Stimulated activated CD8-positive, alpha-beta memory T cell treated with anti-CD3 and anti-CD28 coated beads, Interleukin-2, amount 100 ng/mL, for 48 hours (primary cell): ENCODE measurements at places on chromosomes 5 and 9.

GRCh38 chr9:93133681-93134014 is 403 bp downstream of the NINJ1 start:
- peak; percentile 52 for DNase-seq

DNA sequence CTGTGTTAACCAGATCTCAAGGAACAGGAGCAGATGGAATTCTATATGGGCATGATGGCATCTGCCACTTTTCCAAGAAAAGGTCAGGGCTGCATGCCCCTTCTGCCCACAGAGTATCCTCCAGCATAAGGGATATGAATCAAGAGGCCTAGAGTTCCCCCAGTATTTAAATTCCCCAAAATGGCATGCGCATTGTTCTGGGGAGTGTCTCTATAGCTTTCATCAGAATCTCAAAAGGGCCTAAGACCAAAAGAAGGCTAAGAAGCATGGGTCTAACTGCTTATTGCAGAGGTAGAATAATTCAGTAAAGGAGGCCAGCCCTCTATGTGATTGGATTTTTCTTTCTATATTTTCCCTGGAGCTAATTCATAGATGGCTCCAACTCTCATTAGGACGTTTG is 114.2 kb upstream of the SPIN1 start:
- no peak for DNase-seq

DNA sequence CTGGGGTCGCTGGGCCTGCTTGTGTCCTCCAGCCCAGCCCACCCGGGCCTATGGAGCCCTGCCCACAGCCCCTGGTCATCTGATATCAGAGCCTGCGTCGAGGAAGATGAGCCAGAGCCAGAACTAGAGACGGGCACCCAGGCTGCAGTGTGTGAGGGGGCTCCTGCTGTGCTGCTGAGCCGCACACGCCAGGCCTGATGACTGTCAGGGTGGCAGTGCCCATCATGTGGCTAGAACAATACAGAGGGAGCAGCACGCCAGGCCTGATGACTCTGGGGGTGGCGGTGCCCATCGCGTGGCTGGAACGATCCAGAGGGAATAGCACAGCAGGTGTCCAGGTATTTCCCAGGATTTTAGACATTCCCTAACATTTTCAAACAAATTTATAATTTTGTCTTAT is 9.2 kb upstream of the LRRC14B start:
- DNase-seq: no peak

DNA sequence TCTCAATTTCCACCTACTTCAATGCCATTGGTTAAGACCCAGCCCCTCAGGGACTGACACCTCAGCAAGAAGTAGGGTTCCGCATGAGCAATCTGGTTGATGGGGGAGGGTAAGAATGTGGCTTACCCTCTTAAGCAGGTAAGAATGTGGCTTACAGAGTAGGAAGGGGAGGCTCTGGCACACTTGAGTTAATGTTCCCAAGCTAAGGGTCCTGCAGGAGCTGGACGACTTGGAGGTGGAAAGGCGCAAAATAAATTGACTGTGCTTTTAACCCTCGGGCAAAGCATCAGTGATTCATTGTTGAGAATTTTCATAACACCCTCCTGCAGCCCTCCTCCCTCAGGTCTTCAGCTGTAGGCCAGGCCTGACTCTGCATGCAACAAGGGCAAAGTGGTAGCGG is 24.9 kb upstream of the ADRA1B start:
- no peak for DNase-seq

DNA sequence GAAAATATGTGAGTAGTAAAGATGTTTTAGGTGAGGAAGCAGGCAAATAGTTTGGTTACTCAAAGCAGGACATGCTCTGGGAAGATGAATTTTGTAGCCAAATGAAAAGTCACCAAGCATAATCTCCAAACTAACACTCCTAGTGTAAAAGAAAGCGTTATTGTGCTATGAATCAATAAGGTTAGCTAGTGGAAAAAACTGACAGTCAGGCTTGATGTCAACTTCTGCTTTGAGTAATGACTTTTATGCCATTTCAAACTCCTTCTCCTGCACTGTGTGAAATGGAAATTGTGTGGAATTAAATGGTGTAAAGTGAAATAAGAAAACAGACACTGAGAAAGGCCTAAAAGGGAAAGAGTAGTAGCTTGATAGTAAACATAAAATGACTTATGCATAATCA is 637.2 kb upstream of the DMAC1 start:
- DNase-seq: no peak

DNA sequence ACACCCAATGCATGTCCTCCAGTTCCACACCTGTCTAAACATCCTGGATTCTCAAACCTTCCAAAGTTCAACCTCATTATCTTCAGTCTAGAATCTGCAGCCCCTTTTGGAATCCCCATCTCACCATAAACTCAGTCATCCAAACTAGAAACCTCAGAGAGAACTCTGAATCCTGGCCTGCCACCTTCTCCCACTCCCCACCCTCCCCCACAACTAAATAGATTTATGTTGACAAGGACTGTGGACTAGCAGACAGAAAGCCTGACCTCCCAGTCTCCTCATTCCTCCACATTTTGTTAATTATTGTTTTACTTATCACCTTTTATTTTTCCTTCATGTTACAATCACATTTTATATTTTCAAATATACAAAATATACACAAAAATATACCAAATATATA is 76.6 kb downstream of the MEF2C start:
- no peak for DNase-seq

DNA sequence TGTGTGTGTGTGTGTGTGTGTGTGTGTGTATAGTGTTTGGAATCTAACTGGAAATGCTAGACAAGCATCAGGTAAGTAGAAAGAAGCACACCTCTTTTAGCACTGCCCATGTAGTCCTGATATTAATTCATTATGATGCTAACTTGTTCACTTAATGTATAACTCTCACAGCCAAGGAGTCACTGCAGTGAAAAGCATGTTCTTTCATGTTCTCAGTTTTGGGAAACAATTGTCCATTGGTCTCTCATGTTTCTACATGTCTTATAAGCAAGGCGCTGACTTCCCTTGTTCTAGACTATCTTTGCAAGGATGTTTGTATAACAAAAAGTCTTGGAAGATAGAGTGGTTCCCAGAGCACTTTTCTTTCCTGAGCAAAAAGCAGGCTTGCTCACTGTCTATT is 148.8 kb upstream of the TNPO1 start:
- DNase-seq: no peak

DNA sequence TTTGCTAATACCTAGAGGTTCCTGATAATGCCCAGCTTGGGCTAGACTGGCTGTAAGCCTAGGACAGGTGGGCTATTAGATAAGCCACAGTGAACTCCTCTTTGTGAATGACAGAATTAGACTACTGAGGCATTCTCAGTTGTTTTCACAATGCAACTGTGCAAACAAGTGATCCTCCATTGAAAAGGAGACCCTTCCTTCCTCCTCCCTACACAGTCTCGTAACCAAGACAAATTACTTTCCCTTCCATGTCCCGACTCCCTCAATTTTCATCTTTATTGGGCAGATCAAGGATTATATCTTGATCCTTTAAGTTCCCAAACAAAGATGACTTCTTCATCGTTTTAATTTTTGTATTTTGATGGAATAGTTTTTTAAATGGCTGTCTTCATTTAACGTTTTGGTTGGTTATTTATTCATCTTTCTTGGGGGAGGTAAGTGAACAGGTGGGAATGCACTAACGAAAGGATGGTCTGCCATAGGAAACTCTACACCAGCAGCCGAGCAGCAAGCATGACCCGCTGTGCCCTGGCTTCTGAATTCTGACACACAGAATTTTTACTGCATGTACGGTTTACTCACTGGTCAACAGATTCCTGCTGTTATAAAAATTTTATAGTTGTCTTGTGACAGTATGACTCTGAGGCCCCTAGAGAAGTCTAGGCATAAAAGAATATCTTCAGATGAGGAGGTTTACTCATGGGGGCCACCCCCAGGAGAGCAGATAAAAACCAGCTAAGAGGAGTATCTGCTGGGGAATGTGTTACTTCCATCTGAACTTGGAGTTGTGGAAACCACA is 137.5 kb upstream of the TUT7 start:
- no peak for DNase-seq

GRCh38 chr5:32276173-32276853 is 36.4 kb downstream of the MTMR12 start:
- DNase-seq: no peak
